NCI-H1105 (cell line): ENCODE measurements at places on chromosomes 5 and 9.

DNA sequence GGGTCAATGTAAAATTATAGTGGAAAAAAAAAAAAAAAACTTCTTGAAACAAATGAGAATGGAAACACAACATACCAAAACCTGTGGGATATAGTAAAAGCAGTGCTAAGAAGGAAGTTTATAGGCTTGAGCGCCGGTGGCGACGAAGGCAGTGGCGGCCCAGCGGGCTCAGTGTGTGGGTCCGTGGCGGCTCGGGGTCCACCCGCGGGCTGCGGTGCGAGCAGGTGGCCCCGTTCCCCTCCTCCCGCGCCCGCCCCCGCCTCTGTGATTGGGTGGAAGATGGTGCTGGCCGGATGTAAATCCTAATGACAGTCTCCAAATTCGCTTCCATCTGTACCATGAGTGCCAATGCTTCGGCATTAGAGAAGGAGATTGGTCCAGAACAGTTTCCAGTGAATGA is 57.5 kb upstream of the TLX3 start:
- DNase-seq, result no peak

DNA sequence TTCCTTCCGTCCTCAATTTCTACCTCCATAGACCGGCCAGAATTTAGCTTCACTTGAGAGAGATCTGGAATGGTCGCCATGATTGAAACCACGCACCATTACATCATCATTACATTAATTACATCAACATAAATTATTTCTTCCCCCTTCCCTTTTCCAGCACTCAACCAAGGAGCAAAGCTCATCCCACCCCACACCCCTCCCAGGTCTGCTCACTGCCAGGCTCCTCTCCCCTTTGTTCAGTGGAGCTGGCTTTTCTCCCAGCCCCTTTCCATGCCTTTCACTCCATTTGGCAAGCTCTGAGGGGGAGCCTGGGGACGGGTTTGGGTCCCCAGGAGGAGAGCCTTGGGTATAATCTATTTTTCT is 8.4 kb downstream of the RACK1 start:
- no peak for DNase-seq

- no peak for DNase-seq
Observed at GRCh38 chr5:81241961-81242648, 9.0 kb downstream of the CKMT2 start.

DNA sequence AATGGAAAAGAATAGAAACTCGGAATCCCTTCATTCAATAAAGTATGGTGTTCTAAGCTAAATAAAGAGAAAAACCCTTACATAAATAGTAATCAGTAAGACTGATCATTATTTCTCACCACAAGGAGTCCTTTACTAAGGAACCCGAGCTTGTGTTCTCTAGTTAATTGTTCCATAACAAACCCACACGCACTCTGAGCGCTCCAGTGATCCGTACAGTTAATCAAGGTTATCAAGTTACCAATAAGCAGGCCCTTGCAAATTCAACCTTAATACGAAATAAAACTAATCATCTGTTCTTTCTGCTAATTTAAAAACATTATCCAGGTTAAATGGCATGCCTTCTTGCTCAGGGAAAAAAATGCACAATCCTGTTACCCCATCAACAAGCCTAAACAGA is 224.4 kb downstream of the FRMD3 start:
- DNase-seq, result peak; percentile 60

DNA sequence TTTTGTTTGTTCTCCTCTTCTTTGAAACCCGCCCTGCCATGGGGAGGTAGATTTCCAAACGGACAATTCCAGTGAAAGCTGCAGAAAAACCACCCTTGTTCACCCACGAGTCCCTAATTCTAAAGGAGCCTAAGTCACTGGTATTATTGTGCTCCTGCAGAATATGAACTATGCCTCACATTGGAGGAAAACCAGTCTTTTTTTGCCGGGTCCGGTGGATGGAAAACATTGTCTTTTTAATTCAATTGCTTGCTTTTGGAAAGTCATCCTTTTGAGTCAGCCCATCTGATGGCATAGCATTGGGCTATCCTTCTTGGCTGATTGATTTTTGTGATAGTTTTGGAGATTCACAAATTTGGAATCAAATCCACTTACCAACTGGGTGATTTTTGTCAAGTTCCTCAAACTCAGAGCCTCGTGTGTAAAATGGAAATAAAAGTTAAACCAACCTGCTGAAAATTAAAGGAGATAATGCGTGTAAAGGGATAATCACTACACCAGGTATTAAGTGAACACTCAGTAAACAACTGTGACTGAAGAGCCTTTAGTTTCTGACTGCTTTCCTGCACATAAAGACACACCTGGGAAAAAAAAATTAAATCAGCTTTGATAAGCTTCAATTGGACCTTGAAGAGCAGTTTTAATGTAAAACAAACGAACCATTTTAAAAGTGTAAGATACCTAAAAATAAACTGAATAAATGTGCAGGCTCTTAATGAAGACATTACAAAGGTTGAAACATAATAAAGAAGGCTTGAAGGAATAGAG is 780 bp upstream of the CCNJL start:
- no peak for DNase-seq

- no peak for DNase-seq
Observed at GRCh38 chr5:122653087-122654017, 121.5 kb upstream of the SNX2 start.

DNA sequence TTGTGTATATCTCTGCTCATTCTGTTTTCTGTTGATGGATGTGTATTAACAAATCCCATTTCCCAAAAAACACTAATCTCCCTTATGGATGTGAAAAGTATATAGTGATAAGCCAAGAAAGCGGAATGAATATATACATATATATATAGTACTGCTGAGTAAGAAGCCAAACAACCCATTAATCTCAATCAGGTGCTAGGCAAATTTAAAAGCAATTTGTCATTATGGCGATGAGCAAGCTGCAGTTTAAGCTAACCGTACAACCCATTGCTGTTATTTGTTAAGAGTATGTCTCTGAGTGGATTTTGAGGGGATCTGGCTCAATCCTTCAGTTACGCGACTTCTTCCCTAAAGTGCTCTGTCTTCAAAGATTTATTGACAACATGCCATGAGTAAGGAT is 640.4 kb upstream of the ARRDC3 start:
- DNase-seq, result no peak

DNA sequence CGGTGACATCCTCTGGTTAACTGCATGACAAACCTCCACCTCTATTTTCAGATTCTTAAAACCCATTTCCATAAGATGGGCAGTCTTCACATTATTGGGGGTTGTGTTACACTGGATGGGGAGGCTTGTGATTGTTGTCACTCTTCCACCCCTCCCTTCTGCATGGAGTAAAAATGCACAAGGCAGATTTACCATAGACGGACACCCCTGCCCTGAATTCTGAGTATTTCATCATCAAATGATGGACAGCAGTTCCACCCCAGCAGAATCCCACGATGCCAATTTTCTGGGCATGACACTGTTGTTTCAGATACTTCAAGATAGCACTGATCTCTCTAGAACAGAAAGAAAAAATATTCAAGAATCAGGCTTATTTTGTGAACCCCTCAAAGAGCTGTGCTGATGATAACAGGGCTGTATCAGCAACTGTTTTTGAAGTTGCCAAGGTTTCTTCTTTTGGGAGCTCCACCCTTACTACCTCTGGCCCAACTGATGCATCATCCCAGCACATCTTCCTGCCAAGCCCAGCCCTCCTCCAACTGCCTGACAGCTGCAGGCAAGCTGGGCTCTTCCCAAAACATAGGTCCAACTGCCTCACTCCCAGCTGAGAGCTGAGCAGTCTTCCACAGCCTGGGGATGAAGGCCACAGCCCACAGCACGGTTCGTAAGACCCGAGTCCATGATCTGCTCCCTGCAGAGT is 21.4 kb downstream of the CMBL start:
- no peak for DNase-seq

- peak; percentile 65 for DNase-seq
Observed at GRCh38 chr9:15873573-15874177, 320.8 kb downstream of the CCDC171 start.

- no peak for DNase-seq
Observed at GRCh38 chr5:148805326-148806290, 20.8 kb upstream of the ADRB2 start.

DNA sequence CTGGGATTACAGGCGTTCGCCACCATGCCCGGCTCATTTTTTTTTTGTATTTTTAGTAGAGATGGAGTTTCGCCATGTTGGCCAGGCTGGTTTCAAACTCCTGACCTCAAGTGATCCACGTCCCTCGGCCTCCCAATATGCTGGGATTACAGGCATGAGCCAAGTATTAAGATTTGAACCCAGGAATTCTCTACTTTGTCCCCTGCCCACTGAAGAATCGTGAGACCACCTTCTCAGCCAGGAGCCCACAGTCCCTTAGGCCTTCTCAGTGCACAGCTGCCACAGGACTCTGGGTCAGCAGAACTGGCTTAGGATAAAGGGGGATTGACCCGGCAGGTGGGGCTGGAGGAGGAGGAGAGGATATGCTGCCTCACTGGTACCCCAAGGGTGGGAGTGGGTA is 13.4 kb downstream of the OLFML2A start:
- no peak for DNase-seq

DNA sequence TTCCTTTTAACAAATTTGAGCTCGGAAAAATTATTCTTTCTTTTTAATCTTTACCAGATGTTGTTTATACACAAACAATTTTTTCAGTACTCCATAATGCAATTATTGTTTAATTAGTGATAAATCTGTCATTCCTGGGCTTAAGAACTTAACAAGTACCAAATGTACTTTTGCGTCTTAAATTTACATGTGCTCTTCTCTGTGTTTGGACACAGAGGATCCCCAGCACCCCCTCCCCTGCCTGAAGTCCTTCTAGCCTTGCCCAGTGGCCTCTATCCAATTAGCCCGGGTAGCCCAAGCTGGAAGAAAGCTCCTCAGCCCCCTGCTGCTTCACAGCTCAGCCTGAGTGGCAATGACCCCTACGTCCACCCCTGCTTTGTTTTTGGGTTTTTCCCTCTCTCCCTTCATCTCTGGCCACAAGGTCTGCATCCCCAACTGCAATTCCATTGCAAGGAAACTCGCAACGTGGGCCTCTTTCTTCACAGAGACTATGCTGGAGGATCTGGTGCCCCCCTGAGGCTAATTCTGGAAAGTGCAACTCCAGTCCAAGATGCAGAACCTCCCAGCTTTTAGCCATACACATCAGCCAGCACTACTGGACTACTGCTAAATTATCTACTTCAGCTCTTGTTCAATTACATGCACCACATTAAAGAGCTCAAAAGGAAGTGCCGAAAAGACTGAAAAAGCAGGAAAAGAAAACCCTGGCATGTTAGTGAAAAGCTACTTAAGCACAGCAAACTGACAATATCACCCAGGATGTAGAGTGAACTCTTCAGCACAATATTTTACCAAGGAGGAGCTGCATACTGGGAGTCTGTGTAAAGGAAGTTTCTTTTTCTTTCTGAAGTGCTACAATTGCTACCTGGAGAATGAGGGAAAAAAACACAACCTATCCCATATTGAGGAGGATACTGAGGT is 186.2 kb downstream of the FANCC start:
- DNase-seq, result peak; percentile 48

DNA sequence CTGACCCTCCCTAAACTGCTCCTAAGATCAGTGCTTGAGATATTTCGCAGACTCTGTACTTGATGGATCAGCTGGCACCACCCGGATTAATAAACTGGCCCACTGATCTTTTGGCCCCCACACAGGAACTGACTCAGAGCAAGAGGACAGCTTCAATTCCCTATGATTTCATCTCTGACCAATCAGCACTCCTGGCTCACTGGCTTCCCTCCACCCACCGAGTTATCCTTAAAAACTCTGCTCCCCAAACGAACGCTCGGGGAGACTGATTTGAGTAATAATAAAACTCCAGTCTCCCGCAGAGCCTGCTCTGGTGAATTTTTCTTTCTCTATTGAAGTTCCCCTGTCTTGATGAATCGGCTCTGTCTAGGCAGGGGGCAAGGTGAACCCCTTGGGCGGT is 36.5 kb upstream of the CD180 start:
- DNase-seq, result no peak

DNA sequence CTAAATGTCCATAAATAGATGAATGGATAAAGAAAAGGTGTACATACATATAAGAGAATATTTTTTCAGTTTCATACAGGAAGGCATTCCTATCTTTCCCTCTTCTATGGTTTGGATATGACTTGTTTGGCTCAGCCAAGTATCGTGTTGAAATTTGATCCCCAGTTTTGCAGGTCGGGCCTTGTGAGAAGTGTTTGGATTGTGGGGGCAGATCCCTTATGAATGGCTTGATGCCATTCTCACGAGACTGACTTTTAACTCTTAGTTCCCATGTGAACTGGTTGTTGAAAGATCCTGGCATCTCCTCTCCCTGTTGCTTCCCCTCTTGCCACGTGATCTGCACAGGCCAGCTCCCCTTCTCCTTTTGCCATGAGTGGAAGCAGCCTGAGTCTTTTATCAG is 421.1 kb upstream of the FTMT start:
- DNase-seq, result peak; percentile 2

GRCh38 chr5:120007598-120007997 is 378.2 kb downstream of the FAM170A start:
- no peak for DNase-seq

GRCh38 chr9:113687680-113688371 is 188.3 kb upstream of the ZNF618 start:
- DNase-seq, result peak; percentile 10

DNA sequence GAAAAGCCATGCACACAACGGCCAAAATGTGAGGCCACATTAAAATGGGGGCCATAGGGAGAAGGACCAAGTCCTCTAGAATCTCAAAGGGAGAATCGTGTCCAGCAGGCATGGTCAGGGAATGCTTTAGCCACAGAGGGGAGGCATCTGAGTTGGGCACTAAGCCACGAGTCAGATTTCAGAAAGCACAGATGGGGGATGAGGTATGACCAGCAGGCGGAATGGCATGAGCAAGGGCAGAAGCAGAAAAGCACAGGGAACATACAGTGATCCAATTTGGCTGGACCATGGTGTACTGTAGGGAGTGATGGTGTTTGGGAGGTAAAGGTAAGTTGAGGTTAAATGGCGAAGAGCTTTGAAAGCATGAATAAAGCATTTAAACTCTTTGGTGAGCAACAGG is 214.6 kb downstream of the TLE1 start:
- no peak for DNase-seq

DNA sequence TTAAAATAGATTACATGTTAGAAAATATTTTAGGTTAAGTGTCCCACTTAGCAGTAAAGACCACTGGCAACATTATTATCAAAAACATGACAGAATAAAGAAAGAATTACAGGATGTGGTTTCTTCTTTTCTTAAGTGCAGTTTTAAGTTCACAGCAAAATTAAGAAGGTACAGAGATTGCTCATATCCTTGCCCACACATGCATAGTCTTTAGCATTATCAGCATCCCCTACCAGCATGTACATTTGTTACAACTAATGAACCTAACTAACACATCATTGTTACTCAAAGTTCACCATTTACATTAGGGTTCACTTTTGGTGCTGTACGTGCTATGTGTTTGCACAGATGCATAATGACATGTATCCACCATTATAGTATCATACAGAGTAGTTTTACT is 837.7 kb upstream of the CDH9 start:
- no peak for DNase-seq

GRCh38 chr5:175687231-175687701 is 29.4 kb downstream of the HRH2 start:
- no peak for DNase-seq

DNA sequence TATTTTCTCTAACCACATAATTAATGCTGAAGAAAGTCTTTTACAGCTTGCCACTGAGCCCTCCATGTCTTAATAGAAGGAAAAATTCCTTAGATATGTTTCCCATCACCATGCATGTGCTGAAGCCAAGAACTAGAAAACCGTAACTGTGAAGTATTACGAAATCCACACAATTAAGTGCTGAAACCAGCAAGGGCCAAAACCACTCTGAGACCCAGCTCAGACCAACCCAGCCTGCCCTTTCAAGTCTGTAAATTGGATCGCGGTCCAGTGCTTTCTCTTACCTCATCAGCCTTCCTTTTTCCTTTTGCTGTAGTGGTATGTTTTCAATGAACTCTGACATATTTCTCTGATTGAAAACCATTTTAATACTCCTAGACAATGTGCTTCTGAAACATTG is 26.3 kb downstream of the SEMA5A start:
- no peak for DNase-seq
